Naive B cell (primary cell): ENCODE measurements at places on chromosomes 7 and 10.

- no peak for DNase-seq
Observed at GRCh38 chr10:104340641-104341040, 2.4 kb upstream of the ITPRIP start.

DNA sequence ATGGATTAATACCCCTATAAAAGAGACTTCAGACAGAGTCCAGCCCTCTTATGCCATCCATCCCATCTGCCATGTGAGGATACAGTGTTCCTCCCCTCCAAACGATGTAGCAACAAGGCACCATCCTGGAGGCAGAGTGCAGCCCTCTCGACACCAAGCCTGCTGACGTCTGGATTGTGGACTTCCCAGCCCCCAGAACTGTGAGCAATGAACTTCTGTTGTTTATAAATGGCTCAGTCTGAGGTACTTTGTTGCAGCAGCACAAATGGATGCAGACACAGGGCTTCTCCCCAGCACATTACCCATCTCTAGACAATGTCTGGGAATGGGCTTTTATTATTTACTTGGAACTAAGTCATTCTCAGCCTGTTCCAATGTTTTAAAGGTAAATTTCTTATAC is 195.6 kb downstream of the WDR37 start:
- DNase-seq = no peak

- no peak for DNase-seq
Observed at GRCh38 chr10:24272374-24272773, 63.4 kb downstream of the KIAA1217 start.

- DNase-seq = no peak
Observed at GRCh38 chr7:1058821-1059199, 14.5 kb downstream of the GPR146 start.

DNA sequence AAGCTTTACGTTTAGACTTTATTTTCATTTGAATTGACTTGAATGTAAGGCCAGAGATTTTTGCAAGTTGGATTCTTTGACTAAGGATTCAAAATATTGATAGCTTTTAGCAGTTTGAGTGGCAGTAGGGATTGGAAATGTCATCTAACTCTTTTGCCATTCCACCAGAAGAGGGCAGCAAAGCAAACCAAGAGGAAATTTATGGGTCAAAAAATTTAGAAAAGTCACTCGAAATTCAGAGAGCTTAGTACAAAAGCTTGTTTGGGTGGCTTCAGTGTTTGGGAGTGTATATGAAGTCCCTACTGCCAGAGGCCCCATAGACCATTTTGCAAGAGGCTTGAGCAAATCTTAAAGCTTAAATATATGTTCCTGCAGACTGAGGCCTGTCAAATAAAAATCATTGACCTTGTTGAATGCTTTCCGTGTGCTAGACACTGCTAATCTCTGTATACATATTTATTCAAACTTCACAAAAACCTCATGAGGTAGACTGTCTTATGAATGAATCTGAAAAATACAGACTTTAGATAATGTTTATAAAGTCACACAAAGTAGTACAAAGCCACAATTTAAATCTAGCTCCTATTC is 44.6 kb upstream of the RSBN1L start:
- peak; percentile 30 for DNase-seq

DNA sequence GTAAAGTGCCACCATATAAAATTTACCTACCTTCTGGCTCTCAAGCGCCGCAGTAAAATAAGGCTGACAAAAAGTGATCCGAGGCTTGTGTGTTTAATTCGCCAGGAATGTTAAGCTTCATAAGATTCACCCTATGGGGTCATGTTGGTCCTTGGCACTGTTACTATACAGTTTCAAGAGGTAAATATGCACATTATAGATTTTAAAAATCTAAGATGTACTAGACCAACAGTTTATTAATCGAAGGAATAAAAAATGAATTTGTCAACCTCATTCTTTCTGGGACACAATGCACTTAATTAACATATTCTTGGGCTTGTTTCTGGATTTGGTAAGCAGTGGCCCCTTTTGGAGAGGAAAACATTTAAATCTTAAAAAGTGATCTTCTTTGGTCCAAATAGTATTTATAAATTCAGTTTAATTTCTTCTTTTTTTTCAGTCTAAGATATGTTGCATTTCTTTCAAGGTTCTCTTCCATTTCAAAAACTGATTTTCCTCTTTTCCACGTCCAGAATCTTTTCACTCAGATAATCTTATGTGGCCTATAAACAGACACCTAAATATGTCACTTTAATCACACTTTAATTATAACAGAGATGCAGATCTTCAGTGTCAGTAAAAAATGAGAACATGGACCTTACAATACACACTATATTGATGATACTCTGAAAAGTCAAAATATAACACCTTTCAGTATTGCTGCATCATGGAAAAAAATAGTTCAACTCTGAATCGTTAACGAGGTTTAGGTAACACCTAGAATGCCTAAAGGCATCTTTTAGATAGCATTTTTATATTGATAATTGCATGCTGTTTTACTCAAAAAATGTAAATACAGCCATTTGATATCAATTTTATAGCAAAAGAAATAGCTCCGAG is 3.8 kb upstream of the SKIDA1 start:
- DNase-seq = no peak

DNA sequence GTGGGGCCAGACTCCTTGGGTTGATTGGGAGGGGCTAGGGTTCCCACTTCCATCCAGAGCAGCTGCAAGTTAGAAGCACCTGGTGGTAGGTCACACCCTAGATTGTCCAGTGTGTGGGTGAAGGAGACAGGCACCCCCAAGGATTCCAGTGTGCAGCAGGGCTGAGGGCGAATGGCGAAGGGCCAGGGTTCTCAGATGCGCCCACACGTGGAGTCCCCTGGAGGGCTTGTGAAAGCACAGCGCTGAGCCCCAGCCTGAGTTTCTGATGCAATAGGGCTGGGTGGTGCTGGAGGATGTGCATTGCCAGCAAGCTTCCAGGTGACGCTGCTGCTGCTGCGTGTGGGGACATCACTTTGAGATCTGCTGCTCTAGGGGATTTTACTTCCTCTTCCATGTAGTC is 25.4 kb downstream of the TBATA start:
- DNase-seq = no peak

- no peak for DNase-seq
Observed at GRCh38 chr7:105264707-105265106, 124.0 kb downstream of the SRPK2 start.

DNA sequence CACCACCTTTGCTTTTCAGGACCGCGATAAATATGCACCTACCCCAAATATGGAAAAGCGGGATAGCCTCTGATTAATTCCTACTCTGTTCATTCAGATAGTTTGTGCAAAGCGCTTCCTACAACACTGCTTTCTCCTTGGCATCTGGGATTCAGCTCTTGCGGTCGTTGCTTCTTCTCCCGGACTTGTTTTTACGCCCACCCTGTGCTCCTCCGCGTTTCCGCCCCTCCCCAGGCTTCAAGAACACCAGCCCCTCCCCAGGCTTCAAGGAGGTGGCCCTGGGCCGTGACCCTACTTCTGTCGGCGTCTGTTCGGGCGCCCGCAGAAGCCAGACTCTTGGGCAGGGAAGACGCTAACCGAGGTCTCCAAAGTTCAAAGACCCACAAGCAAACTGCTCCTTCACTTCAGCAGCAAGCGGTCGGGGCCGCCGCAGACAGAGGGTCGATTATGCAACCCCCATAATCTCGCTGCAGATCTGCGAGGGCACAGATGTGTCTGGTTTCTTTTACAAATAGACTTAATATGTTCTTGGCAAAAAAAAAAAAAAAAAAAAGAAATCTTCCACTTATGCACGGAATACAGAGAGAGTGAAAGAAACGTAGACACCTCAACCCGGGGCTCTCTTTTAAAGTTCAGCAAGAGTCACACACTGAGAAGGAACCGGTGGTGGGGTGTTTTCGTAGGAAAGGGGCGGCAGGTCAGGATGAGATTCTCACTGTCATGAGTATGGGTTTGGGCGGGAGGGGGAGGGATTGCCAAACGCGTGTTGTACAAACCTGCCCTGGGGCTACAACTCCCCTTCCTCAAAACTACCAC is 1.9 kb downstream of the DLX5 start:
- DNase-seq = no peak

GRCh38 chr7:101465576-101466196 is 103.0 kb downstream of the COL26A1 start:
- DNase-seq = no peak

- no peak for DNase-seq
Observed at GRCh38 chr7:101563943-101564777, 64.9 kb downstream of the MYL10 start.

GRCh38 chr10:29917311-29917710 is 142.1 kb downstream of the JCAD start:
- no peak for DNase-seq

DNA sequence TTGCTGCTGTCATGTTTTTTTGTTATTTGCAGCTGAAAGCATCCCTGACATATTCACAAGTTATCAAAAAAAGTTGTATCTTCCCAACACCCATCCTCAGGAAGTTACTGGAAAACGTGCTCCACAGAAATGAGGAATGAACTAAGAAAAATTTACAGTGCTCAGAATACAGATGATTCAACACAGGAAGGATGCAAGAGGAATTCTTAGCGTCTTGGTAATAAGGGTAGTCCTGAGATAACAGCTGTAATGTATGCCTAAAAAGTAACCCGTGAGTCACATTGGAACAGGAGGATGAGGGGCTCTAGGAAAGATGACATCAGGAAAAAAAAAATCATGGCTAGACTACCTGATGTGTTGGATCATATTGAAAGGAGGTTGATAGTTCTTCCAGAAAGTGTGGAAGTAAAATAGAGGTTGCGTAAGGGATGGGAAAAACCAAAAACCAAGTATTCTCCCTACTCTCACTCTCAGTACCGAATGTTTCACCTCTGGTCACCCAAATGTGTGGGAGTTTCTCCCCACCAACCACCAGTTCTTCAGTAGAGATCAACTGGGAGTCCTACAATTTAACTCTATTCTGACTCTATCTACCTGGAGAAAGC is 3.9 kb downstream of the ADAM12 start:
- no peak for DNase-seq

GRCh38 chr7:46651070-46651469 is 730.0 kb upstream of the IGFBP3 start:
- DNase-seq = no peak

DNA sequence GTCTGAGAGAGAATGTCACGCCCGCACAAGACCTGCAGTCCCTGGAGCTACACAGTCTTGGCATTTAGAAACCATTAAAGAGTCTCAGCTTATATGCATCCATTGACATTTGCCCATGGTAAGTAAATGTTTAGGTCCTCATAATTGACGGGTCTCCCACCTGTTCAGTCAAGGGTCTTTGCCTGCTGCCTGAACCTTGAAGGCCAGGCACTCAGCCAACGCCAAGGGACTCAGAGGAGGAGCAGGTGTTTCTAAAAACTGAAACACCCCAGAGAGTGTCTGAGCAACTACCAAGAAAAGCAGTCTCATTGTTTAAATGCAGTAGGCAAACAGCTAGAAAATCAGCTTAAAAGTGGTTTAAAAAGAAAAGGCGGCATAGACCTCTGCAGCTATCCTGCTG is 264.7 kb upstream of the AKR1E2 start:
- DNase-seq = no peak

DNA sequence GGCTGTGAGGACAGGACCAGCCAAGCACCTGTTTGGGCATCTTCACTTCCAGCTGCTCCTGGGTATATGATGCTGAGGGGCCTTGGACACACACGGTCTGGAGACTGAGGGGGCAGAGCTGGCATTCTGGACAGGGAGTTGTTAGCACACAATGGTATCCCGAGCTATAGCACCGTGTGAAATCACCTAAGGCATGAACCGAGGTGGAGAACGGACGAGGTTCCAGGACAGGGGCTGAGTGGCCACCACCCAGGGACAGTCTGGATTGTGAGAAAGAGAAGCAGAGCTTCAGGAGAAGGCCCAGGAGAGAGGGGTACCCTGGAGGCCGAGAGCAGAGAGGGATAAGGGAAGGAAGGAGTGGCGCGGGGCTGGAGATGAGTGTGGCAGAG is 571.8 kb downstream of the TCERG1L start:
- DNase-seq = no peak
